ENCODE measurements at places on chromosomes 5 and 9.

DNA sequence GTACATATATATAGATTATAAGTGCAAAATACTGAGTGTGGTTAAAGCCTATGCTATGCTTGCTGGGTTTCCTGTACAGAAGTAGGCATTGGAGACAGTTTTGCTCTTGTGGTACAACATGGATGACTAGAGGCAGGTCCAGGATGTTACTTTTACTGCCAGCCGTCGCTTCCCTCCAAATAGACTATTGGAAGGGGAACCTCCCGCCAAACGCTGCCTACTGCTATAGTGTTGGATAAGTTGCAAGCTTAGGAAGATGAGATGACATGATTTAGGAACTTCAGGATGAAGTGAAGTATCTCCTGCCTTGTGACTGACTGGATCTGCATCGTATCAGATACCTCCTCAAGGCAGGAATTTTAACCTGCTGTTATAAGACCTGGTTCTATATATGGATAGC is 30.9 kb downstream of the JAK2 start:
- DNase-seq = no peak

GRCh38 chr5:160419458-160420330 is 813 bp upstream of the SLU7 start:
- DNase-seq = no peak

- no peak for DNase-seq
These were observed at the start of gene DPYSL3 for GRCh38 chr5:147509710-147510651. Gene DPYSL3 (minus strand): TSS chr5:147510068. CDS start chr5:147509858, 210 bp downstream.

- DNase-seq = no peak
These were observed 496.0 kb upstream of the CLINT1 start for GRCh38 chr5:158354958-158355357.

DNA sequence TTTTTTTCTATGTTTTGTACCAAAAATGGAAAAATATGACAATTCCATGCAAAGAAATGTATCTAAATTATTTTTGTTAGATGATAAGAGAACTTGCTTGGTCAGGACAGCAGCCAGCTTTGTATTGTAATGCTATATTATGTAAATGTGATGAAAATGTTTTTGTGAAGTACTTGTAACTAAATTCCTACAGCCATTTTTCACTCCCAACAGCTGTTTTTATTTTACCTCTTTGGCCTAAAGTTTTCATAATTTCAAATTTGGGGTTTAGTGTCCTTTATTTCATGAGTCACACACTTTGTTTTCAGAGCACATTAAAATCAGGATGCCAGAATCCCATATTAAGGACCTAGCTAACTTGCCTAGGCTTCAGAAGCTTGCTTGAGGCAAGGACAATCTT is 64.1 kb downstream of the WDR41 start:
- no peak for DNase-seq

- DNase-seq = no peak
These were observed 52.3 kb downstream of the ADAMTS2 start for GRCh38 chr5:179292681-179293635.

DNA sequence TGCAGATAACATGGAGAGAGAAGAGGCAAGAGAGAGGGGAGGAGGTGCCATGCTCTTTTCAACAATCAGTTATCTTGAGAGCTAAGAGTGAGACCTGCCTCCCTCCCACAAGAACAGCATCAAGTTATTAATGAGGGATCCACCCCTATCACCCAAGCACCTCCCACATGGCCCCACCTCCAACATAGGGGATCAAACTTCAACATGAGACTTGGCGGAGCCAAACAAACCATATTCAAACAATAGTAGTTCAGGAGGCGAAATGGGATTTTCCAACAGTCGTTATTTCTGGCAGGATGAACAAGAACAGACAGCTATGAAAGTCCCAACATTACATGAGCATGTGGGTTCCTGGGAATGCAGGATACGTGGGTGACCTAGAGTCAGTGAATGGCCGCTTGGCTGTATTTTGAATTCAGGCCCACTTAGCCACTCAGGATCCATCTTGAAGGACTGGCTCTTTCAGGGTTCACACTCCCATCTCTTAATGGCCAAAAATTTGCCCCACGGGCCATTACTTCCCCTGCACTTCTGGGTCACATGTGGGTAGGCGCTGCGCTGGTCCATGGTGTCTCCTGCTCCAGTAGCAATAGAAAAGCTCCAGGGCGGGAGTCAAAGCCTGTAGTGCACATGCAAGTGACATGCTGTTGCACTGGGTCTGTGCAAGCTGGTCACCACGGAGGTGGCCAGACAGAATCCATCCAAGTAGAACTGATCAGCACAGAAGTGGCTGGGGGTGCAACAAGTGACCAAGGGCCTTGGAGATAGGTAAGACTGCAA is 7.1 kb upstream of the FAF2 start:
- no peak for DNase-seq

GRCh38 chr9:116937361-116937760 is 250.3 kb downstream of the TRIM32 start:
- no peak for DNase-seq

- no peak for DNase-seq
These were observed 124.7 kb downstream of the GABBR2 start for GRCh38 chr9:98584059-98584458.

- no peak for DNase-seq
These were observed 49.9 kb upstream of the DAPK1 start for GRCh38 chr9:87447547-87448432.

GRCh38 chr5:163660486-163660885 is 155.1 kb downstream of the MAT2B start:
- DNase-seq = no peak

DNA sequence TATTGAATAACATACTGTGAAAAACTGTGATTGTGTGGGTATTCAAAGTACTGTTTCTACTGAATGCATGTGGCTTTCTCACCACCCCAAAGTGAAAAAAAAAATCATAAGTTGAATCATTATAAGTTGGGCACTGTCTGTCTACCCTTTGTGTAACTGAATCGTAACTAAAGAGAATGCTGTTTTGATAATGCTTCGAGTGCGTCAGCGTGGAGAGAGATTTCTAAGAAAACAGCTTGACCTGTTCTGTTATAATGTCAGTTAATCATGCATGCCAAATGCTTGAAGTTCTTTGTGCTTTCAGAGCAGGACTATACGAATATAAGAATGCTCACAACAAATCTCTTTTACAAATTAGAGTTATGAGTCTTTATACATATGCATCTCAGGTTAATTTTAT is 148.8 kb upstream of the SGCD start:
- DNase-seq = no peak

GRCh38 chr9:94908011-94908563 is 181.6 kb downstream of the AOPEP start:
- DNase-seq = no peak

- no peak for DNase-seq
These were observed 758.6 kb upstream of the DMAC1 start for GRCh38 chr9:8558176-8558575.

- DNase-seq = no peak
These were observed 35.5 kb downstream of the PLGRKT start for GRCh38 chr9:5402217-5402616.

DNA sequence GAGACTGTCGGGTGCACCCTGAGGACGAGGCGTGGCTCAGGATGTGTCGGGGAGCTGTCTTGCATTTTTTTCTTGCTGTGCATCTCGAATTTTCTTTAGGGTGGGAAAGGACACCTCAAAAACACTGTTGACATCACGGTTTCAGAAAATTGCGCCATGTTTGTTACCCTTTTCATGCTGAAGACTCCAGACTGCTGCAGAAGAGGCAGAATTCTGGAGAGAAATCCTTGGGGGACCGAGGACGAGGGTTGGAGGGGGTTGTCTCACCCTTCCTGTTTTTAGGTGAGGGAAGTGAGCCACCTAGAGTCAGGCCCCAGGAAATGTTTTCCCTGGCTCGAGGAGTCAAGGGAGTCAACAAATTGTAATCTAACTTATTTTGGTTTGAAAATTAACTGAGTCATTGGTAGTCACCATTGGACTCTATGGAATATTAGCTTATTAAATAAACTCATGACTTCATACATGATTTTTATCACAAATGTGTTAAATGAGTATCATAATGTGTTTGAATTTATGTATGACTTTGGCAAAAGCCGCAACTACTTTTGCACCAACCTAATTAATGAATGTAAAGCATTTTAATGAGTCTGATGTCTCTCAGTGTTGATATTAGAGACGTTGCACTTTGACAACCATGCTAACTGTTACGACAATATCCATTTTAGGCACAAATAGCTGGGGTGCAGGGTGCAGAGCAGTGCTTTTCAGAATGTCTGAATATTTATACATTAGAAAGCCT is 724 bp upstream of the LYSMD3 start:
- peak; percentile 35 for DNase-seq

DNA sequence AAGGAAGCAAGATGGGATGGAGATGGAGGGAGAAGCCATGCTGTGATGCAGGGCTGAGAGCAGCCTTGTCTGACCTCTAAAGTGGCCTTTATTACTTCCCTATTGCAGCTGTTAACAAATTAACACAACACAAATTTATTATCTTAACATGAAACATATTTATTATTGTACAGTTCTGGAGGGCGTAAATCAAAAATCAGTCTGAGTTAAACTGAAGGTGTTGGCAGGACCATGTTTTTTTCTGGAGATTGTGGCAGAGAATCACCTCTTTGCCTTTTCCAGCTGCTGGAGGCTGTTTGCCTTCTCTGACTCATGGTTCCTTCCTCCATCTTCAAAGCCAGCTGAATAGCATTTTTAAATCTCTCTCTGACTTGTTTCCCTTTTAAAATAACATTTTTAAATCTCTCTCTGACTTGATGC is 7.2 kb upstream of the MCC start:
- no peak for DNase-seq

GRCh38 chr9:34197756-34198711 is 19.2 kb downstream of the UBAP1 start:
- no peak for DNase-seq

DNA sequence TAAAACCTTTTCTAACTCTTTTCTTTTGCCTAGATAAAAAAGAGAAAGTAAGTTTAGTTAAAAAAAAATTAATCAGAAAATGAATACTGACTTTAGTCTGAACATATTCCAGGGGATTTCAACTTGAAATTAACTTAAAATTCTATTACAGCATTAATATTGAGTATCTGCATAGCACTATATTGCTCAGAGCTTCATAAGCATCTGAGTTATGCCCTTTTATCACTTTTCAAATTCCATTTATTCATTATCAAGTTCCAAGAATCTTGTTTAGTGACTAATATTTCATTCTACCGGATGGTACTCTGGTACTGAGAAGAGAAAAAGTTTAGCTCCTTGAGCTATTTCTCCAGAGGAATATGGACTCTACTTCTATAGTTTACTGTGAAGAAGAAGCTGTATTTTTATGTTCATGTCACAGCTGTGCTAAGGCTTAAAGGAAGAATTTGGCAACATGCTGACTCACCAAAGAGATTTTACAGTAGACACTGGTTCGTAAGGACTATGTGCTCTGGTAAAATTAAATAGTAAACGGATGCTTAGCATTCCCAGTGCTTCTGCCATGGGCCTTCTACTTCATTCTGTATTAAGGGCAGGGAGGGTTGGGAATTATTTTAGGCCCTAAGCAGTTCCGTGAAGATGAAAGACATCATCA is 285.2 kb upstream of the SEMA6A start:
- no peak for DNase-seq

DNA sequence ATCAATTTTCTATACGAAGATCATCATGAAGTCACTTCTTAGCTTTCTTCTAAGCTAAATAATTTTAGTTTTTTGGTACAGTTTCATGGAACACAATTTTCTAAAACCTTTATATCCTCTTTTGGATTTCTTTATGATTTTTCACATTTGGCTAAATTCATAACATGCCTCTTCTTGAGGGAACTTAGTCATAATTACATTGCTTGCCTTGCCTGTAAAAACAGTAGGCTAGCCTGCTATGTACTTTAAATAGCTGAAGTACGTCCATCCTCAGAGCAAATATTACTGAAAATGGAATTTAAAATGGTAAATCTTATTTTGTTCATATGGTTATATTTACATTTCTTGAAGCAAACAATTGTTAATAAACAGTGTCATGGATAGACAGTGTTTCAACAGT is 225.0 kb downstream of the VPS13A start:
- DNase-seq = no peak

GRCh38 chr5:102809033-102809432 is 53.9 kb downstream of the PAM start:
- DNase-seq = no peak

GRCh38 chr9:101038488-101038887 is 10.0 kb downstream of the PLPPR1 start:
- no peak for DNase-seq

DNA sequence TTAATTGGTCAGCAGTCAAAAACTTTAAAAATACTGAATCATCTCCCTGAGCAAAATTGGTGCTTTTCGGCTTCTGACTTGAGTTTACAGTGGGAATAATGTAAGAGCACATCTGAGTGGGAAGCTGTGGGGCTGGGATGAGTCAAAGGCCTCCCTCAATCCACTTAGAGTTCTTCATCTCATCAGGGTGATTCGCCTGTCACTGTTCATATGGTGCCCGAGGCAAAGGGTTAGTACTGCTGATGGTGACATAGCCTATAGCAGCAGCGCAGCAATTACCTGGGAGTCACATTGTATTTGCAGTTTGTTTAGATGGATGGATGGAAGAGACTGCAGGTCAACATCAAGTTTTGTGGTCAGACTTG is 113.8 kb upstream of the ZNF608 start:
- DNase-seq = no peak

GRCh38 chr9:14992081-14992480 is 81.9 kb upstream of the FREM1 start:
- no peak for DNase-seq

DNA sequence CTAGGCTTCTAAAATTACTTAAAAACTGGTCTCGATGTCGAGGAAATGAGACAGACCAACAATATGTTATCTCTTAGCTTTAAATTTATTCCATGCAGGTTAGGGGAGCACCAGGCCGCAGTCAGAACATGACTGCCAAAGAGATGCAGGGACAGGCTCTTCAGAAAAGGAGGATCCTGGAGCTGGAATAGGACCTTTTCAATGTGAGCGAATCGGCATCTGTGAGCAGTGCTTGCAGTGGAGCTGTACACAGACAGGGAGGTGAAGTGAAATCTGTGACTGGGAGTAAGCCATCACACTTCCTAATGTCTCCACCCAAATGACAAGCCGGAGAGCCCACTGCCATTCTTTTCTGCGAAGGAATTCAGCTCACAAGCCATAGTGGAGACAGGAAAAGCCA is 78.2 kb downstream of the EFNA5 start:
- DNase-seq = no peak

- DNase-seq = no peak
These were observed 26.0 kb downstream of the GAPT start for GRCh38 chr5:58517198-58517597.

- no peak for DNase-seq
These were observed 7.1 kb downstream of the MED10 start for GRCh38 chr5:6371079-6371810.

- DNase-seq = no peak
These were observed 63.4 kb downstream of the ANGPTL2 start for GRCh38 chr9:127059030-127059429.

GRCh38 chr9:16031971-16032370 is 479.1 kb downstream of the CCDC171 start:
- no peak for DNase-seq

GRCh38 chr5:111069839-111070238 is 1.7 kb upstream of the TSLP start:
- DNase-seq = no peak

- no peak for DNase-seq
These were observed 53.7 kb upstream of the SMIM15 start for GRCh38 chr5:61215996-61216395.

GRCh38 chr5:147893820-147894219 is 12.5 kb downstream of the C5orf46 start:
- no peak for DNase-seq
